ENCODE measurements at places on chromosomes 3 and 15.
A peak's percentile ranks its signal among the peaks of the same experiment; 100 is the strongest.

GRCh38 chr3:13160619-13161018 is 87.4 kb upstream of the IQSEC1 start:
- no peak for DNase-seq

GRCh38 chr15:88932271-88932874 is 19.2 kb upstream of the MFGE8 start:
- no peak for DNase-seq

- DNase-seq, result no peak
Measured at GRCh38 chr3:7487763-7488162, 626.8 kb downstream of the GRM7 start.

- DNase-seq, result peak; percentile 83
Measured at GRCh38 chr3:122497425-122497824, 17.3 kb downstream of the KPNA1 start.

GRCh38 chr3:52721002-52721729 is 15.3 kb downstream of the SPCS1 start:
- DNase-seq, result no peak

GRCh38 chr3:37126856-37127255 is 47.5 kb downstream of the LRRFIP2 start:
- no peak for DNase-seq

- DNase-seq, result no peak
Measured at GRCh38 chr3:136562026-136562425, 190.2 kb downstream of the STAG1 start.
